ENCODE measurements at places on chromosomes 2 and 18. TPM values are rescaled to one million over a fixed set of nuclear protein-coding genes. Genes with fewer than 3 reads are reported as not detected.

MALL gene
- 56.1 TPM for polyA plus RNA-seq

GPN1 gene
- 56.4 TPM for polyA plus RNA-seq

MAP2 gene
- polyA plus RNA-seq = 3.1 TPM

CENPA gene
- polyA plus RNA-seq = 28.2 TPM

CDCA7 gene
- 28.1 TPM for polyA plus RNA-seq

ARHGAP15 gene
- not detected for polyA plus RNA-seq

GRB14 gene
- 1.5 TPM for polyA plus RNA-seq

POTEE gene
- polyA plus RNA-seq = 0.03 TPM

CIB4 gene
- polyA plus RNA-seq = not detected

AFF3 gene
- not detected for polyA plus RNA-seq

GPBAR1 gene
- polyA plus RNA-seq = 0.11 TPM

CIDEA gene
- 18.5 TPM for polyA plus RNA-seq

ZFAND2B gene
- polyA plus RNA-seq = 44.6 TPM

TMEM131 gene
- polyA plus RNA-seq = 8.4 TPM

PLCD4 gene
- polyA plus RNA-seq = 3.9 TPM

PRPF40A gene
- 26.3 TPM for polyA plus RNA-seq

ST6GAL2 gene
- not detected for polyA plus RNA-seq

DLX2 gene
- polyA plus RNA-seq = 1.9 TPM

NFE2L2 gene
- polyA plus RNA-seq = 59.4 TPM

MAPRE2 gene
- 4.5 TPM for polyA plus RNA-seq

RIT2 gene
- polyA plus RNA-seq = not detected

TRIM54 gene
- not detected for polyA plus RNA-seq

COL4A4 gene
- 0.13 TPM for polyA plus RNA-seq

PLGLB1 gene
- 0.22 TPM for polyA plus RNA-seq

ZNF521 gene
- polyA plus RNA-seq = not detected

GKN2 gene
- not detected for polyA plus RNA-seq

ACVR1C gene
- polyA plus RNA-seq = not detected

GDF7 gene
- polyA plus RNA-seq = not detected
